Naive thymus-derived CD4-positive, alpha-beta T cell (primary cell): ENCODE measurements at places on chromosomes 4 and X. TPM values are rescaled to one million over a fixed set of nuclear protein-coding genes. Genes with fewer than 3 reads are reported as not detected.

GRCh38 chrX:116427978-116428377 is 8.4 kb upstream of the SLC6A14 start:
- no peak for DNase-seq

ZMAT1 gene
- total RNA-seq, result 45.3 TPM

CXorf65 gene
- total RNA-seq, result 43.4 TPM

- DNase-seq, result no peak
Measured at GRCh38 chr4:74217365-74217764, 59.4 kb downstream of the MTHFD2L start.
